Effector memory CD8-positive, alpha-beta T cell (primary cell): ENCODE measurements at places on chromosomes 2 and 18.

DNA sequence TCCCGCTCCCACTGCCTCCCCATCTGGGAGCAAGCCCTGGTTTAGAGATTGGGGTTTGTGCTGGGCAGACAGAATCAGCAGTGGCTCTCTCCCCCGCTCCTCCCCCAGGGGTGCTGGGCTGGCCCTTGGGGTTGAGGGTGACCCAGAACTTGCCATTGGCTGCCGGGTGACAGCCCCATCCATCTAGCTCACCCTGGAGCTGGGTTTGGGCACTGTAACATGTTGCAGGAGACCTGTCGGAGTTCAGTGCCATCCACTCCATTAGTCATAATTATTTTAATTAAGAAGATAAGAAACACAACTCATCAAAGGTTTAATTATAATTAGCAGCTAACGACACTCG, 111.4 kb upstream of the OTOS start:
- H3K4me1 ChIP-seq, result no peaks in the 10 kb centered on the region
- H3K27me3 ChIP-seq, result peaks cover 18% of the 10 kb centered on the region
- no peak overlapping the region for H3K4me3 ChIP-seq
- no peaks in the 10 kb centered on the region for H3K36me3 ChIP-seq

- no peaks in the 10 kb centered on the region for H3K27me3 ChIP-seq
- no peak overlapping the region for H3K4me3 ChIP-seq
- peaks cover 15% of the 10 kb centered on the region for H3K4me1 ChIP-seq
- no peaks in the 10 kb centered on the region for H3K36me3 ChIP-seq
- H3K27ac ChIP-seq, result no peak overlapping the region
- no peak for DNase-seq
Measured at GRCh38 chr2:28552045-28552823, 56.4 kb downstream of the PLB1 start.

GRCh38 chr2:2799151-2799697, 468.1 kb upstream of the MYT1L start:
- no peaks in the 10 kb centered on the region for H3K4me1 ChIP-seq
- H3K36me3 ChIP-seq, result no peaks in the 10 kb centered on the region
- DNase-seq, result no peak
- H3K27ac ChIP-seq, result no peak overlapping the region
- no peak overlapping the region for H3K4me3 ChIP-seq

DNA sequence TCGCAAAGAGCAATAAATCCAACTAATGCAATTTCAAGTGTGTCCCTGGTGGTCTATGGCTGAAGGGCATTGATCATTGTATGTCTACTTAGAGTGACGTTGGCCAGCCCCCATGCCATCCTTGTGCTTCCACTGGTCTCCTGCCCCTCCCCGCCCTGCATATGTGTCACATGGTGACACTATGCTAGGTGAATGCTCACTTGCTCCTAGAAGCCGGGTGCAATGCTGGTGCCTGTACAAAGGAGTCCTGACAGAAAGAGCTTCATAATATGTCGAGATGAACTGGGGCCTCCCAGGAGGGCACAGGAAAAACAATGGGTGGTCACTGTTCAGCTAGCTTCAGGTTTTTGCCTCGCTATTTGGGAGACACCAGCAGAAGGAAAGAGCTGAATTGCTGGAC, 5.9 kb upstream of the TRABD2A start:
- H3K27me3 ChIP-seq, result no peaks in the 10 kb centered on the region

DNA sequence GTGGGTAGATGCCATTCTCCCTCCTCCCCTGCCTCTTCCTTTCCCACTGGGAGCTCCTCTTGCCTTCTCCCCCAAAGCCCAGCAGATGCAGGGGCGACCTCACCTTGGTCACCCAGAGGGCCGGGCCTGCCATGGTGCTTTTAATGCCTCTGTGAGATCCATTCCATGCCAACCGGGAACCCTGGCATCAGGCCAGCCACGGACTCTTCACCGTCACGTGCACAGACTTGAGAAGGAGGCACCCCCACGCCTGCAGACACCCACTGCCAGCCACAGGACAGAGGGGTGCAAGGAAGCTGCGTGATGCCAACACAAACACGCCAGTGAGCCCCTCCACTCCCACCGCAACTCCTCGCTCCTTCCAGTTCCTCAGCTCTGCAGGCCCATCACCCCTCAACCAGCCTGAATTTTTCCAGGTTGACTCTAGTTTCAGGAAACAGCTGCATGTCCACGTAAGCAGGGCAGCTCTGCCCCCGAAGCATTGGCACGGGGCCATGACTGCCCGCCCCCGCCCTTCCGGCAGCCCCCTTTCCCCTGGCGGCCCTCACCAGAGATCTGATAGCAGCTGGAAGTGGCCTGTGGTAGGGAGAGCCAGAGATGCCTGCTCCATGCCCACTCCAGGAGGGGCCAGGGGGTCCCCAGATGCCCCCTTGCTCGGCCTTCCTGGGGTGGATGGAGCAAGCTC, 50.8 kb downstream of the DNMT3A start:
- H3K27ac ChIP-seq, result no peak overlapping the region
- H3K4me3 ChIP-seq, result no peak overlapping the region
- H3K27me3 ChIP-seq, result no peaks in the 10 kb centered on the region
- peaks cover 40% of the 10 kb centered on the region for H3K4me1 ChIP-seq
- peaks cover 3% of the 10 kb centered on the region for H3K36me3 ChIP-seq

- H3K4me3 ChIP-seq, result no peak overlapping the region
- H3K27me3 ChIP-seq, result no peaks in the 10 kb centered on the region
- peaks cover 35% of the 10 kb centered on the region for H3K4me1 ChIP-seq
- H3K36me3 ChIP-seq, result peaks cover 49% of the 10 kb centered on the region
Measured at GRCh38 chr18:45957100-45957499, 10.0 kb downstream of the EPG5 start.

GRCh38 chr18:48605408-48605845, 66.6 kb downstream of the CTIF start:
- no peaks in the 10 kb centered on the region for H3K27me3 ChIP-seq
- H3K4me1 ChIP-seq, result peaks cover 2% of the 10 kb centered on the region
- H3K27ac ChIP-seq, result no peak overlapping the region

- no peak for DNase-seq
- peaks cover 1% of the 10 kb centered on the region for H3K4me1 ChIP-seq
- peaks cover 78% of the 10 kb centered on the region for H3K27me3 ChIP-seq
- no peak overlapping the region for H3K27ac ChIP-seq
- H3K36me3 ChIP-seq, result no peaks in the 10 kb centered on the region
- no peak overlapping the region for H3K4me3 ChIP-seq
Measured at GRCh38 chr2:85748039-85748734, 5.6 kb upstream of the ATOH8 start.

- no peak for DNase-seq
- H3K27ac ChIP-seq, result no peak overlapping the region
- H3K4me3 ChIP-seq, result no peak overlapping the region
Measured at GRCh38 chr18:75405351-75405750, 22.2 kb downstream of the SMIM21 start.

GRCh38 chr2:122033778-122034177, 278.3 kb downstream of the TSN start:
- H3K4me1 ChIP-seq, result no peaks in the 10 kb centered on the region
- peaks cover 9% of the 10 kb centered on the region for H3K27me3 ChIP-seq
- no peaks in the 10 kb centered on the region for H3K36me3 ChIP-seq
- no peak for DNase-seq
- no peak overlapping the region for H3K27ac ChIP-seq

GRCh38 chr2:70509565-70509964, 44.1 kb downstream of the TGFA start:
- peaks cover 4% of the 10 kb centered on the region for H3K4me1 ChIP-seq
- peak overlapping the region; percentile 53 for H3K27ac ChIP-seq
- H3K27me3 ChIP-seq, result no peaks in the 10 kb centered on the region
- H3K4me3 ChIP-seq, result no peak overlapping the region
- peaks cover 5% of the 10 kb centered on the region for H3K36me3 ChIP-seq
- DNase-seq, result no peak

GRCh38 chr2:150476809-150477302, 10.6 kb downstream of the RND3 start:
- H3K27me3 ChIP-seq, result no peaks in the 10 kb centered on the region
- H3K4me3 ChIP-seq, result no peak overlapping the region
- no peaks in the 10 kb centered on the region for H3K4me1 ChIP-seq
- H3K27ac ChIP-seq, result no peak overlapping the region

GRCh38 chr2:70192516-70192915, 1.7 kb upstream of the C2orf42 start:
- no peak for DNase-seq
- no peak overlapping the region for H3K4me3 ChIP-seq
- no peak overlapping the region for H3K27ac ChIP-seq
- H3K27me3 ChIP-seq, result no peaks in the 10 kb centered on the region
- peaks cover 9% of the 10 kb centered on the region for H3K4me1 ChIP-seq

DNA sequence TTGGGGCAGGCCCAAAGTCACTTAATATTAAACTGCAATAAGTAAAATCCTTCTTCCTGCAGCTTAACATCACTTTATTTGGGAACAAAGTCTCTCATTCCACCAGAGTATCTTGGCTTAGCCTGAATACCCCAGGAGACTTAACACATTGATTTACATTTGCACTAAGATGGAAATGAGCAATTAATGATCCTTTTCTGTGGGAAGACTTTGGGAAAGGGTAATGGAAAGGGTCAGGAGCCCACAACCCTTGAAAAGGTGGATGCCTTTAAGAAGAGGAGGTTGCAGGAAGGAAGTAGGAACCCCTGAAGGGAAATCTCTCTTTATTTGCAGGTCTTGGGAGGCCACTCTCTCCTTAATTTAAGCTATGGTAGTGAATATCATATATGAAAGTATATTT, 28.0 kb upstream of the BARD1 start:
- H3K4me1 ChIP-seq, result no peaks in the 10 kb centered on the region
- H3K27me3 ChIP-seq, result no peaks in the 10 kb centered on the region

DNA sequence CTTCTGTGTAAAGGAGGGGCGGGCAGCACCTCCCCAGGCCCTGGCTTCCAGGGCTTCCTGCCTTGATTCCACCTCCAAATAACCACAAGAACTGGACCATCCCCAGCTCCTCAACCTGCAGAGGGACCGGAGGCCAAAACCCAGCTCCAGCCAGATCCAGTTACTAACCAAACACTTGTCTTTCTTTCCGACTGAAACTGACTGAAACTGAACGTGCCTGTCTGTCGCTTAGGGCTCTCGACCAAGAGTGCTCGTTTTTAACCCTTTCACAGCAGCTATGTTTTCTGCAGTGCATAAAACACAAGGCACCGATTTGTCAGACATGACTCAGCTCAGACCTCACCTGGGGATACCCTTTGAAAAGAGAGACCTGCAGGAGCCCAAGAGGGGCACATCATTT, 249.9 kb upstream of the SIX2 start:
- H3K4me1 ChIP-seq, result no peaks in the 10 kb centered on the region
- peaks cover 75% of the 10 kb centered on the region for H3K27me3 ChIP-seq
- H3K27ac ChIP-seq, result no peak overlapping the region
- H3K36me3 ChIP-seq, result no peaks in the 10 kb centered on the region

GRCh38 chr2:58904095-58904494, 663.0 kb upstream of the FANCL start:
- H3K36me3 ChIP-seq, result no peaks in the 10 kb centered on the region
- no peaks in the 10 kb centered on the region for H3K4me1 ChIP-seq
- H3K27ac ChIP-seq, result no peak overlapping the region
- no peaks in the 10 kb centered on the region for H3K27me3 ChIP-seq

DNA sequence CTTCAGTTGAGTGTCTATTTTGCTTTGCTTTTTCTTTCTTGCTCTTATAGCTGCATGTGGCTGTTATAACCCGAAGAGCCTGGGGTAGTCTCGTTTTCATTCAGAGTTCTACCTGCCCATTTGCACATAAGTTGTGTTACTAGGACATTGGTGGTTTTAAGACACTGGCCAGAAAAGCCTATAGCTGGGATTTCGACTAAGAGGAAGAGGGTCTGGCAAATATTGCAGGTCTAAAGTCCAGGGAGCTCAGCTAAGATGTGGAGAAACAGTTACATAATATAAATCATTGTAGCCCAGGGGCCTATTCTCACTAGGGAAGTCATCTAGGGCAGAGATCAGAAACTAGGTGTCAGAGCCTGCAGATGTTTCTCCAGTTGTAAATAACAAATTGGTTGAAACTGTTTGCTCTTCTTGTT, 120.8 kb downstream of the BABAM2 start:
- no peak overlapping the region for H3K27ac ChIP-seq
- no peaks in the 10 kb centered on the region for H3K4me1 ChIP-seq
- peaks cover 8% of the 10 kb centered on the region for H3K36me3 ChIP-seq

DNA sequence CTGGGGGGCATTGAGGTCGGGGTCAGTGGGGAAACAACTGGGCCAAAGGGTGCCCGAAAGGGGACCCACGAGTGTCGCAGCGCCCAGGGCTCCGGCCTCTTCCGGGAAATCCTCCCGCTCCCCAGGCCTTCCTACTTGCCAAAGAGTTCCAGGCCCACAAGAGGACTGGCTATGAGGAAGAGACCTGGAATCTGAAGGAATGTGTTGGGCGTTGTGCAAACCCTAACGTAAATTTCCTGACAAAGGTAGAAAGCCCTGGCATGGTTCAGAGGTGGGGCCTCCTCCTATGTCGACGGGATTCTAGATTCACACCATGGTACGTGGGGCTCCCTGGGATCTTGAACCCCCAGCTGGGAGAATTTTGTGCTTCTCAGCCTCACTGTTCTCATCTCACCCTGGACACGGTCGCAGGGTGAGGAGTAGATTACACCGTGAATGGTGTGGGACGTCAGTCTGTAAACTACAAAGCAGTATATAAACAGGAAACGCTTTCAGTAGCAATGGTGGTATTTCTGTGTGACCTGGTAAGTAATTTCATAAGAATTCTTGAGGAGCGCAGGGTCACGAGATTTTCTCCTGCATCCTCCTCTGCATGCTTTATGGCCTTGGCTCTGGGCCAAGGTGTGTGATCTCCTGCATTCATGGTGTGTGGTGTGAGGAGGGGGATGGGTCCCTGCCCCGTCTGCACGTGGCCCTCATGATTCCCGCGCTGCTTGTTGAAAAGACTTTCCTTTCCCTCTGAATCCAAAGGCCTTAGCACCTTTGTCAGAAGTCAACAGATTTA, 868 bp downstream of the HSBP1L1 start:
- peaks cover 24% of the 10 kb centered on the region for H3K4me1 ChIP-seq
- H3K27me3 ChIP-seq, result no peaks in the 10 kb centered on the region
- peaks cover 12% of the 10 kb centered on the region for H3K36me3 ChIP-seq
- peak overlapping the region; percentile 69 for H3K4me3 ChIP-seq
- H3K27ac ChIP-seq, result peak overlapping the region; percentile 6

- H3K36me3 ChIP-seq, result no peaks in the 10 kb centered on the region
- DNase-seq, result no peak
- no peaks in the 10 kb centered on the region for H3K4me1 ChIP-seq
- no peak overlapping the region for H3K4me3 ChIP-seq
- no peak overlapping the region for H3K27ac ChIP-seq
- H3K27me3 ChIP-seq, result peaks cover 18% of the 10 kb centered on the region
Measured at GRCh38 chr2:170665743-170666142, 49.4 kb upstream of the SP5 start.

DNA sequence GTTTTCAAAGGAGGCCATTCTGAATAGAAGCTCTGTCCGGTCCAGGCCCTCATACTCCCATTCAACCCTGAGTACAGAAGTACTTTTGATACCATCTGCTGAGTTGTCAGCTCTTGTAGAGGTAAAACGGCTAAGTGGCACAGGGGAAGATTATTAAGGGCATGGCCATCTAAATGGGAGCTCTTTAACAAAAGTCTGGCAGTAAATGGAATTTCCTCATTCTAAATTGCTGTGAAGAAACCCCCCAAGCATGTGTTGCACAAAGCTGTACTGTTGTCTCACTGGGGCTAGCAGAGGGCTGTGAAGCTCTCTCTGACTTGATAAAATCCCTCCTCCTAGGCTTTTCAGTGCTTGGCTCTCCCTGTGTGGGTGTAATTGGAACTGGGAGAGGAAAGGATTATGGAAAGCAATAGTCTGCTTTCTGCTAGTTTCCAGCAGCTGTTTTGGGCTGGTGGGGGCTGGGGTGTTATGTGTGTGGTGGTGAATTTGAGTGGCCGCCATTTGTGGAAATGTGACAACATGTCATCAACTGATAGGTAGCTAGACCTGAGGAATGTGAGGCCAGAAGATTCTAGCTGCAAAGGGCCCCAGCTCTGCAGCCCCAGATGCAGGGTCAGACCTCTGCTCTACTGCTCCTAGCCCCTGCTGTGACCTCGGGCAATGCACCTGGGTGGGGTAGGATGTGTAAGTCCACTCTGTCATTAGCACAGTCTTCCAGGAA, 65.1 kb downstream of the MAP4K4 start:
- H3K4me1 ChIP-seq, result peaks cover 53% of the 10 kb centered on the region
- no peaks in the 10 kb centered on the region for H3K27me3 ChIP-seq
- no peaks in the 10 kb centered on the region for H3K36me3 ChIP-seq
- no peak for DNase-seq
- peak overlapping the region; percentile 79 for H3K27ac ChIP-seq
- H3K4me3 ChIP-seq, result peak overlapping the region; percentile 33
